ENCODE measurements at places on chromosomes 2 and 18. TPM values are rescaled to one million over a fixed set of nuclear protein-coding genes. Genes with fewer than 3 reads are reported as not detected.

The C2orf78 gene
- 0.06 TPM for total RNA-seq

GRCh38 chr2:182023235-182023634, 37.6 kb downstream of the PPP1R1C start:
- no peak for DNase-seq

DNA sequence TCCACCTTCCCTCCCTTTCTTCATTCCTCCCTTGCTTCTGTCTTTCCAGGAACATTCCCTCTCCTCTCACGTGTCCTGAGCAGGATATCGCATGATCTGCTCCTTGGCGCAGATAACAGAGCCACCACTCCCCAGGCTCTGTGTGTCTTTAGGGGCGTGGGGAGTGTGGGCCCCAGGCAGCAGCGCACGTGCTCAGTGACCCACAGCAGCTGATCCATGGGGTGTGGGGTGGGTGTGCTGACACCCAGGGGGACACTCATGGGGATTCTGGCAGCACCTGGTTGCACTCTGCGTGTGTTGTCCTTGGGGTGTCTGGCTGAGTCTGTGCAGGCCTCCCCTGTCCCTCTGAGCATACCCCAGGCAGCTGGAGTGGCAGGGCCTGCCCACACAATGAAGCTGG, 9.9 kb upstream of the FOSL2 start:
- DNase-seq, result no peak

- no peak for DNase-seq
These were observed 260.4 kb upstream of the DSEL start for GRCh38 chr18:67776929-67777328.

DNA sequence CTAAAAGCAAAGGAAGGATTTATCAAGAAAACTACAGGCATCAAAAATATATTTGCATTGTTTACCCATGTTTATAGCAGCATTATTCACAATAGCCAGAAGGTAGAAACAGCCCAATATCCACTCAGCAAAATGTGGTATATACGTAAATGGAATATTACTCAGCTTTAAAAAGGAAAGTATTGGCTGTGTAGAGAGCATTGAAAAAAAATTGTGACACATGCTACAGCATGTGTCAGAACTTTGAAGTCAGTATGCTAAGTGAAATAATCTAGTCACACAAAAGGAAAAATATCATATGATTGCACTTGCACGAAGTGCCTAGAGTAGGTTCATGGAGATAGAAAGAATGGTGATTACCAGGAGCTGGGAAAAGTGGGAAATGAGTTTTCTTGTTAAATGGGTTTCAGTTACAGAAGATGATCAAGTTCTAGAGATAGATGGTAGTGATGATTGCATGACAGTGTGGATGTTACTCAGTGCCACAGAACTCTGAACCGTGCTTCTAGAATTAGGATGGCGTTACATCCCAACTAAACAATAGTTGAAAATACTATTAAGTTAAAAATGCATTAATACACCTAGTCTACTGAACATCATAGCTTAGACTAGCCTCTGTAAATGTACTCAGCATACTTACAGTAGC, 20.1 kb downstream of the ANKRD12 start:
- no peak for DNase-seq

DNA sequence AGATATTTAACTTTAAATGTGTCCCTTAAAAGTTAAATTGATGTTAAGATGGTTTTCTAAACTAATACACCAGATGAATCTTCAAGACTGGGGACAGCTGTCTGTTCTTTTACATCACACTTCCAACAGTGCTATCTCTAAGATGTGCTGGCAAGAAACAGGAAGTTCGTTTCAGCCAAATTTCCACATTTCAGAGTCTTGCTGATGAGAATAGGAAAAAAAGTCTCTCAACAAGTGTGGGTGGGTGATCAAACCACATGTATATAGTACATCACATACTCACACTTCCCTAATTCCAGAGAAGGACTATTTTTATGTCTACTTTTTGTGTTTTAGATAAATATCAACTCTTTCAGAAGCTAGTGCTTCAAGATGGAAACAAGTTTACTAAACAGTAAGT, 1712.8 kb upstream of the TMEFF2 start:
- DNase-seq, result no peak

The TNS1 gene
- total RNA-seq, result 2.3 TPM

GRCh38 chr18:75162467-75162866, 46.5 kb downstream of the PTGR3 start:
- DNase-seq, result no peak

The FLACC1 gene
- not detected for total RNA-seq

GRCh38 chr2:204143216-204144014, 206.9 kb downstream of the ICOS start:
- no peak for DNase-seq

The UGT1A3 gene
- not detected for total RNA-seq

- no peak for DNase-seq
These were observed 140.1 kb downstream of the ACOXL start for GRCh38 chr2:110872521-110872920.

- no peak for DNase-seq
These were observed 241.2 kb upstream of the KCNJ3 start for GRCh38 chr2:154457286-154457685.

The AKAIN1 gene
- total RNA-seq, result not detected

- DNase-seq, result no peak
These were observed 5.6 kb downstream of the POLR2D start for GRCh38 chr2:127852388-127852787.

GRCh38 chr2:191797500-191797899, 49.4 kb downstream of the CAVIN2 start:
- no peak for DNase-seq

The NOL4 gene
- 11.5 TPM for total RNA-seq

- DNase-seq, result no peak
These were observed 77.3 kb downstream of the KLHL14 start for GRCh38 chr18:32695534-32695933.

The REG1B gene
- total RNA-seq, result not detected

DNA sequence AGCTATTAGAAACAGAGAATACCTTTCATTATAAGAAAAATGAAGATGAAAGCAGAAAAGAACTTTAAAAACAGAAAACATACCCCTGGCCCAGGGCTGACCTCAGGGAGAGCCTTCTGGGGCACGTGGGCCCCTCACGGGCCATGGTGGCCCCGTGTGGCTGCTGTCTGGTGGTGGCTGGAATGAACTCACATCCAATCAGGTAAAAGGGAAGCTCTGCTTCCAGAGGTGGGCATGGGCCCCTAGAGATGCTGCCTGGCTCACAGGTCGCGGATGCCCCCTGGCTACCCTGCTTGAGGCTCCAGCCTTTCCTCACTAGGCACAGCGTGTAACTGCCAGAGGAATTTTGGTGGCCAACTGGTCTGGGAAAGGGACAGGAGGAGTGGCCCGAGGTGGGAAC, 16.6 kb downstream of the SNORC start:
- no peak for DNase-seq

- no peak for DNase-seq
These were observed 56.0 kb downstream of the CYBRD1 start for GRCh38 chr2:171578127-171578803.

GRCh38 chr2:226849349-226849748, 13.5 kb downstream of the RHBDD1 start:
- DNase-seq, result no peak

The TGFA gene
- not detected for total RNA-seq

The SMCHD1 gene
- total RNA-seq, result 127 TPM

DNA sequence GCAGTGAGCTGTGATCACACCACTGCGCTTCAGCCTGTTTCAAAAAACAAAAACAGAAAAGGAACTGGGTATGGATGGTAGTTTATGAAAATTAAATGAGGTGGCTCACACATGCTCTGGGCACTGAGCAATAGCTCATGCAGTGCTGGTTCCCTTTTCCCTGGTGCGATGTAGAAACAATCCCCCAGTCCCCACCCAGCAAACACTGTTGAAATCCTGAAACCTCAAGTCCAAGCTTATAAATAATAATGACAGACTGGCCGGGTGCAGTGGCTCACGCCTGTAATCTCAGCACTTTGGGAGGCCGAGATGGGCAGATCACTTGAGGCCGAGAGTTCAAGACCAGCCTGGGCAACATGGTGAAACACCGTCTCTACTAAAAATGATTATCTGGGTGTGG, 55.4 kb upstream of the SMAD2 start:
- no peak for DNase-seq

DNA sequence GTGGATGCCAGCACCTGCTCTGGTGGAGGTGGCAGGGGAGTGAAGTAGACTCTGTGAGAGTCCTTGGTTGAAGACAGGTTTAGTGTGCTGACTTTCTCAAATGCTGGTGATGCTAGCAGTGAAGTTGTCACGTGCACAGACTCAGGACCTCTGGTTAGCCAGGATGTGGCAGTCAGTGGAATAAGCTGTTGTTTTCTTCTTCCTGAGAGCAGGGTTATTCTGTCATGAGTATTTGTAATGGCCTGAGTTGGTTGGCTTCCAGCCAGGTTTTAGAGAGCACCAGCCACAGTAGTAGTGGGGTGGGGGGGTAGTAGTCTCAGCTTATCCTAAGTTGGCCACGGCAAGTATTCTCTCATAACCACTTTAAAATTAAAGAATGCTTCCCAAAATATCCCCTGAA, 238.5 kb upstream of the FBXO11 start:
- DNase-seq, result no peak

The CD28 gene
- total RNA-seq, result not detected

DNA sequence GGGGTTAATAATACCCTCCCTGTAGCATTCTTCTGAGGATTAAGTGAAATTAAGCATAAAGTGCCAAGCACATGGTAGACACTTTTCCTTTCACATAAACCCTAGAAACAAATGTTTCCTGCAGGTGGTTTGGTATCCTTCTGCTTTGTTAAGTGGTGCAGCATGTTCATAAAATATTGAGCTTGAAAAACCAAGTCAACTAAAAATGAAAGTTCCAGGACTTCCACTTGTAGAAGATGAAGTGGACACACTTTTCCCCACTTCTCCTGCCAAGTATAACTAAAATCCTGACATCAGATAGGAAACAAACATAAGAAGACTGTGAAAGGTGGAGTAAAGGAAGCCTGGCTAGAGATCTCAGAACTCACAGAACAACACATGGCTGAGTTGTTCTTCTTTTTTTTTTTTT, 90.5 kb downstream of the COLEC12 start:
- DNase-seq, result no peak

The PPM1B gene
- 57.6 TPM for total RNA-seq

The EPB41L3 gene
- total RNA-seq, result 1.7 TPM

DNA sequence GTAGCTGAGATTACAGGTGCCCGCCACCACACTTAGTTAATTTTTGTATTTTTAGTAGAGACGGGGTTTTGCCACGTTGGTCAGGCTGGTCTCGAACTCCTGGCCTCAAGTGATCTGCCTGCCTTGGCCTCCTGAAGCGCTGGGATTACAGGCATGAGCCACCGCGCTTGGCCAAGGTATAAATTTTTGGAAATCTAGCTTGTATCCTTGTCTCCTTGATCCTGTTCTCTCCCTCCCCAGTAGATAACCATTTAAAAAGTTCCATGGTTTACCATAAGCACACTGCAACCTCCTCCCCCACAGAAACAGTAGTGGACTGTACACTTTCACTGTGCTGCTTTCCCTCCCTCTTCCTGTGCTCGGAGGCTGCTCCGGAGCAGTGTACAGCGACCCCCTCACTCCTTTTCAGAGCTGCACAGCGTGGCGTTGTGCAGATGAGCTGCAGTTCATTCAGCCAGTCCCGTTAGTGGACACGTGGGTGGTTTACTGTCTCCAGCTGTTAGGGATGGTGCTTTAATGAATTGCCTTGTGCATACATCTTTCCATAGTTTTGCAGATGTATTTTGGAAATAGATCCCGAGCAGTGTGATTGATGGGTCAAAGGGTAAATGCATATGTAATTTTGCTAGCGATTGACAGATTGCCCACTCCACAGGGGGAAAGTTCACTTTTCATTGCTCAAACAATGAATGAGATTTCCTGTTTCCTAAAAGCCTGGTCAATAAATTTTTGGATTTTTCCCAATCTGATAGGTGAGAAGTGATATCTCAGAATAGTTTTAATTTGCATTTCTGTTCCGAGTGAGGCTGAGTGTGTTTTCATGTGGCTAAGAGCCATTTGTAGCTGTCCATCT, 14.8 kb downstream of the ASB1 start:
- no peak for DNase-seq

The SPATS2L gene
- 29.1 TPM for total RNA-seq

The GTF3C2 gene
- 57.3 TPM for total RNA-seq

The C2orf81 gene
- 6.0 TPM for total RNA-seq

DNA sequence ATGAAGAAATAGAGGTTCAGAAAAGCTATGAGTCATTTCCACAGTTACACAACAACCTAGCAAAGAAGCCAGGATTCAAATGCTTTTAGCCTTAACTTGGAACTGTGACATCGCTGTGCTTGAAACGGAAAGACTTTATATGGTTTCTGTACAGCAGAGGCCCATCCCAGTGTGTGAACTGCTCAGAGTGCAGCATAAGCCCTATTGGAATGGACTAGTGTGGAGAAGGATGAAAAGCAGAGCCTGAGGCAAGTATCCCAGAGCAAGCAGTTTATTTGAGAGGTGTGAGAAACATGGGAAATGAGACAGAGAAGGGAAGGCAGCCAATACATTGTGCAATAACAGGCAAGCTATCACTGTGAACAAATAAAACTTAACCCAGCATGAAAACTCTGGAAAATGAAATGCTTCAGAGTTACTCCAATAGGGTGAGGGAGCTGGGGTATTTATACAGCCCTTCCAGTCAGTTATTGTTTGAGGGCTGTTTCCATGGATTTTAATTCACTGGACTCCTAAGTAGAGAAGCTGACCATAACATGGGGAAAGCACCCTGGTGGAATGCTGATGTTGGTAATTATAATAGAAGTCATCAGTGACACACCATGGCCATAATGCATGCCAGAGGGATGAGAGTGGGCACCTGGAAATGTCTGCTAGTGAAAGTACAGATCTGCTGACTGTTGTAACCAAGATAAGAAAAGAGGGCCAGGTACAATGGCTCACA, 254.0 kb upstream of the POU3F3 start:
- DNase-seq, result no peak

- DNase-seq, result no peak
These were observed 19.0 kb downstream of the MBP start for GRCh38 chr18:77113361-77114151.

DNA sequence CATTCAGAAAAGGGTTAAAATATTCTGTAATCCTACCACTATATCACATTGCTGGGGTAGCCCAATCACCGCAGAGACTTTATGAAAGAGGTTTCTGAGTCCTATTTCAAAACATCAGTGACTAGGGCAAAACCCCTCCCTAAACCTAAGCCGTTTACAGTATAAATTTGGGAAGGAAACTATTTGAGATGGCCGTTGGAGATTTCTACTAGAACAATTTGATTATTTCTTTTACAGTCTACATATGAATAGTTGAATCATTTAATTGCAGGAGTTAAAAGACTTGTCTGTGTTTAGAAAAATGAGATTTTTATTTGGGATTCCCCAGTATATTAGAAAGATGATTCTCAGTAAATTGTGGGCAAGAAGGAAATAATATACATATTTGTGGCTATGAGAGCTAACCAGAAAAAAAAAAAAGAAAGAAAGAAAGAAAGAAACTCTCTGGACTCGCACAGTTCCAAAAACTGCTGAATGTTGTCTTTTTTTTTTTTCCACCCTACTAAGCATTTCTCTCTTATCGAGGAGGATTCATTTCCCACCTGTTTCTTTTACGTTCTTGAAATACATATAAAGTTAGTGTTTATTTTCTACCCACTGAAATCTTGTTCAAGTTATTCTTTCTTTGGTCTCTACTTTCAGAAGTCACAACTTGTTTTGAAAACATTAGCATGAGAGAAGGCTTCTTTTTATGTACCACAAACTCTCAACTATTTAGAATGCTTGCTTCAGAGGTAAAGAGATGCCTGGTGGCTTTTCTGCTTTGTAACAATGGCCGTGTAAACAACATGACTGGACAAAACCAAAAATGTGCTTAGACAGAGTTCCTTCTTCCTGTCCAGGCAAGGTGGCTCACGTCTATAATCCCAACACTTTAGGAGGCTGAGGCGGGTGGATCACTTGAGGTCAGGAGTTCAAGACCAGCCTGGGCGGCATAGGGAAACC, 65.9 kb downstream of the BCL2 start:
- DNase-seq, result no peak

GRCh38 chr2:45131587-45131986, 122.3 kb upstream of the SIX2 start:
- no peak for DNase-seq
